ENCODE measurements at places on chromosomes 5 and 9. TPM values are rescaled to one million over a fixed set of nuclear protein-coding genes. Genes with fewer than 3 reads are reported as not detected.

GRCh38 chr5:154267516-154267915, 77.0 kb downstream of the GALNT10 start:
- no peak for DNase-seq

- DNase-seq: no peak
These were observed 453.9 kb downstream of the KDM4C start for GRCh38 chr9:7211657-7212056.

DNA sequence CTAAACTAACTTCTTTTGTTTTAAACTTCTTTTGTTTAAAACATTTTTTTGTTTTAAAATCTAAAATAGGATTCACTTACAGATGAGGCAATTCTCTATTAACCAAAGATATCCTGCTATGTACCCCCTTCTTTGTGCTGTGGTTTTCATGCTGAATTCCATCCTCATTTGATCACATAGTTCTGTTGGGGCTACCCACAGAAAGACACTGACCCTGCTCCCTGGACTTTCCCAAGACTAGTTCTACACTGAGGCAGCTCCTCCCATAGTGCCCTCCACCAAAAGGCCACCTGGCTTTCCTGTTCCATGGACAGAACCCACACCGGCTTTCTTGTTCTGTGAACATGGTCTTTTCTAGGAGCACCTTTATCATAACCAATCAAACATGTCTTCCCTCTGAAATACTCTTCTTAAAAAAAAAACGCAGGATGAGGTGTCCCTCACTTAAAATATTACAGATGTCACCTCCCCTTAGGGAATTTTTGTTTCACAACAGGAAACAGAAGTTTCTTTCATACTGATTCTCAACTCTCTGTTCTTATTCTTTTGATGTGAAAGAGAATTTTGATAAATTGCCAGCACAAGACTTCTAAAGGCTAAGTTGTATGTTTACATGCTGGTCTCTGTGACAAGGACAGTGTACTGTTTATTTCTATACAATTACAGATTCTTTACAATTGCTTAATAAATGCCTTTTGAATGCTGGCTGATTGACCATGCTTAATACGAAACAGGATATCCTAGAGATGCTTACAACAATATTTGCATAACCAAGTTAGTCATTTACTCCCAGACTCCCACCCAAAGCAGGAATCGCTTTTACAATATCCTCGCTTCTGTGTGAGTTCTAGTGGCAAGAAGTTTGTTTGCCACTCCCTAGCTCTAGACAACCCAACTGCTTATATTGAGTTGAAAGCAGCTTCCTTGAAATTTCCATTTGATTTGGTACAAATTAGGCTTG, 300.4 kb downstream of the DTWD2 start:
- no peak for DNase-seq

DNA sequence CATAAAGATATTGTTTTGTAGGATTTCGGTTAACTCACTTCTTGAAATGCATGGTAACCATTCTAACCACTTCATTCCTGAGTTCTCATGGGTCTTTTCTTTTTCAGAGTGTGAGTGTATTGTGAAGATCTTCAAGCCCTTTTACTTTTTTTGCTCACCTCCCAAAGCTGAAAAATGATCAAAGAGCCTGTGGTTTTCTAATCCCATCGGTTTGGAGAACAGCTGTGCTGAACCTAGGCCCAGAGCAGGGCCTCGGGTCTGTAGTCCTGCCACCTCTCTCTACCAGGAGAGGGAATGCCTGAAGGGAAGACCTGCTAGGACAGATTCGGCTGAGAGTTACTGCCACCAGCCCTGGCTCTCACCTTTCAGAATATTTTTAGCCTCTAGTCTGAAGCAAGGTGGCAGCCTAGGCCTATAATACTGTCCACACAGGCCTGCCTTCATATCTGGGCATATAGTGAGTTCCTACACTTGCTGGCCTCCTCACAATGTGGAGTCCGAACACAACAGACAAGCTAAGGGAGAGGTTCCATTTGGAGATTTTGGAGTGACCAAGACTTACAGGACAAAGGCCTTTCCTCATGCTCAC, 13.8 kb downstream of the RGMB start:
- DNase-seq: no peak

- DNase-seq: no peak
These were observed 151.8 kb upstream of the RAD23B start for GRCh38 chr9:107131108-107131799.

VCAN gene
- total RNA-seq: 228 TPM
